ENCODE measurements at places on chromosomes 3 and 15. TPM values are rescaled to one million over a fixed set of nuclear protein-coding genes. Genes with fewer than 3 reads are reported as not detected.

IL17RD gene
- 2.7 TPM for total RNA-seq

ZCWPW2 gene
- total RNA-seq = 0.82 TPM

PIGZ gene
- 2.0 TPM for total RNA-seq

IDH3A gene
- 20.8 TPM for total RNA-seq

GRM7 gene
- total RNA-seq = not detected

FAM227B gene
- 4.4 TPM for total RNA-seq

STAC gene
- 17.5 TPM for total RNA-seq

IL17RB gene
- total RNA-seq = 0.35 TPM

RARB gene
- 32.2 TPM for total RNA-seq

CYP11A1 gene
- 0.15 TPM for total RNA-seq

FAM240A gene
- not detected for total RNA-seq

DPPA2 gene
- total RNA-seq = not detected

CEMIP gene
- total RNA-seq = 955 TPM

TMEM40 gene
- not detected for total RNA-seq

SNRPN gene
- 147 TPM for total RNA-seq

GADL1 gene
- 0.08 TPM for total RNA-seq

CCNDBP1 gene
- 72.2 TPM for total RNA-seq

HESX1 gene
- not detected for total RNA-seq

SLC28A1 gene
- total RNA-seq = not detected

OIP5 gene
- not detected for total RNA-seq

GABRB3 gene
- 0.45 TPM for total RNA-seq

SLC2A2 gene
- not detected for total RNA-seq

CYFIP1 gene
- total RNA-seq = 85.9 TPM

RPL15 gene
- total RNA-seq = 2,699 TPM

DNAH12 gene
- total RNA-seq = under 0.01 TPM

SERPINI2 gene
- not detected for total RNA-seq

SOX14 gene
- total RNA-seq = not detected

ZNF385D gene
- total RNA-seq = 0.08 TPM

CYP8B1 gene
- not detected for total RNA-seq

KATNBL1 gene
- total RNA-seq = 10.3 TPM

STAB1 gene
- 0.15 TPM for total RNA-seq

DNAJA4 gene
- 3.2 TPM for total RNA-seq

WDR49 gene
- 0.08 TPM for total RNA-seq

Data from smooth muscle cell of the coronary artery (primary cell).